ENCODE measurements at places on chromosomes 1 and 21.
A peak's percentile ranks its signal among the peaks of the same experiment; 100 is the strongest.

GRCh38 chr1:240004086-240004749 lies 87.5 kb upstream of the FMN2 start:
- DNase-seq, result no peak

- no peak for DNase-seq
These were observed 655.0 kb downstream of the RWDD3 start for GRCh38 chr1:95888941-95889390.

DNA sequence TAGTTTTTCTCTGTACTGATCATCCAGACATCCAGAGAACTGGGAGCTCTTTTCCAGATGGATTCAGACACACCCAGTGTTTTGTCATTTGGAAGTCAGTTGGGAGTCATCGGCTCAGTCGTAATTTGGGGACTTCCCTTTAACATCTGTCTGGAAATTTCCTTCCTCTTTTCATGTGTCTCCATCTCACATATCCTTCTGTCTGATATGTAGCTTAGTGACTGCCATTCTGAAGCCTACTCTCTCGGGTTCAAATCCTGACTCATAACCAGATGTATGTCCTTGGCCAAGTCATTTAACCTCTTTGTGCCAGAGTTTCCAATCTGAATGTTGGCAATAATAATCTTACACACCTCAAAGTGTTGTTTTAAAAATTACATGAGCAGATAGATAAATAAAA lies 3.0 kb downstream of the MORC3 start:
- DNase-seq, result no peak

GRCh38 chr1:220389634-220390033 lies 117.4 kb upstream of the RAB3GAP2 start:
- DNase-seq, result no peak

- DNase-seq, result peak; percentile 87
These were observed 33.8 kb upstream of the MPZL1 start for GRCh38 chr1:167687919-167688519.

- no peak for DNase-seq
These were observed 31.7 kb downstream of the DENND1B start for GRCh38 chr1:197743578-197743977.

Data from femur (tissue), 1 donor.